ENCODE measurements at places on chromosomes 2 and 18.
A peak's percentile ranks its signal among the peaks of the same experiment; 100 is the strongest.

GRCh38 chr2:168559187-168559586 lies 103.1 kb downstream of the CERS6 start:
- DNase-seq = no peak

GRCh38 chr2:237485844-237486243 lies 1.2 kb upstream of the MLPH start:
- no peak for DNase-seq

DNA sequence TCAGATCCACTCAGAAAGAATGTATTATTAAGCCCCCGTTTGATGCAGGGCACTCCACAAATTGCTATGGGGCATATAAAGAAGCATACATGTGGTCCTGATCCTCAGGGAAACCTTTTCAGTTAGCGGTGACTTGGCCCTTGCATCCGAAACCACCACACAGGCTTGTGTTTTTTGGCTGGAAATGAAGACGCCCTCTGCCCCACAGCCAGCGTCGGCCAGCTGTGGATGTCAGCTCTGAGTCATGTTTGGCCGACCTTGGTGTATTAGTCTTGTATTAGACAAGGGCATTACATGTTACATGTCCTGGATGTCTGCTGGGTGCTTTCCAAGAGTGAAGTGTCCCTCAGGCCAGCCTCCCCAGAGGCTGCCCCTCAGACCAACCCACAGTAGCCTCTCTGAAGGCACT lies 107.6 kb upstream of the MAP3K20 start:
- no peak for DNase-seq

DNA sequence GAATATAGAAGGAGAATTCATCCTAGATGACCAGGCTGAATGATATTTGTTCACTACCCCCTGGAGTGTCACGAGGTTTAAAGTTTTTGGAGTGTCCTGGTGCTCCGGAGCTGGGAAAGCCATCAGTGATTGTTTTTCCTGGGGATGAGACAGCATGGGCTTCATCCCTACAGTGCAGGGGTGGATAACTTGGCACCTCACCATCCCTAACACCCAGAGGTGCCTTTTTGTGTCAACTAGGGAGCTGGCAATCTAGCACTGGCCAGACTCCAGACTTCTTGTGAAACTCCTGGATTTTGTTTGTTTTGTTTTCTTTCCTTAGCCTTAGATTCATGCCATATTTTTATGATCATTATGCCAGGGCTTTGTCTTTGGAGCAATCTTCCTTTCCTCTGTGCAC lies 164.8 kb downstream of the PRKCE start:
- DNase-seq = no peak

DNA sequence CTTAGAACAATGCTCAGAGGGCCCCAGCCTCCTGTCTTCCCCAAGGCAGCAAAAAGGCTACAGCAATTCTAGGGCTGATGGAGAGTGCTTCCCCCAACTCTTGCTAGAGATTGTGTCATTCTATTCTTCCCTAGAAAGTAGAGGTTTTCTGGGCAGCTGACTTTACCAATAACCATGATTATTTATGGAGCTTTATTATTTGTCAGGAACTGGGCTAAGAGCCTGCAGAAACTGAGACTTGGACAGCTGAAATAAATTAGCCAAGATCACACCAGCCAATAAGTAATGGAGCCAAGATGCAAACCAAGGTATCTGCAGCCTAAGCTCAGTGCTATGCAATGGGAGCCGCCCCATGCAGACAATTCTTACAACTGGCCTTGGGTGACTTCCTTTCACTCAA lies 84.8 kb downstream of the CCBE1 start:
- DNase-seq = no peak

- no peak for DNase-seq
Measured at GRCh38 chr2:1224901-1225300, 188.4 kb upstream of the TPO start.

- DNase-seq = no peak
Measured at GRCh38 chr2:18527326-18527725, 33.1 kb downstream of the RDH14 start.

- no peak for DNase-seq
Measured at GRCh38 chr18:36448384-36449290, 151.1 kb downstream of the FHOD3 start.

GRCh38 chr18:55588111-55588869 lies at the start of gene TCF4:
TSS of gene TCF4 (minus strand) at chr18:55588192. CDS start at chr18:55587116, 1,076 bp downstream.
- DNase-seq = no peak

- no peak for DNase-seq
Measured at GRCh38 chr18:58952858-58953257, 88.2 kb downstream of the ZNF532 start.

- no peak for DNase-seq
Measured at GRCh38 chr2:183105402-183106134, 18.7 kb upstream of the NUP35 start.

DNA sequence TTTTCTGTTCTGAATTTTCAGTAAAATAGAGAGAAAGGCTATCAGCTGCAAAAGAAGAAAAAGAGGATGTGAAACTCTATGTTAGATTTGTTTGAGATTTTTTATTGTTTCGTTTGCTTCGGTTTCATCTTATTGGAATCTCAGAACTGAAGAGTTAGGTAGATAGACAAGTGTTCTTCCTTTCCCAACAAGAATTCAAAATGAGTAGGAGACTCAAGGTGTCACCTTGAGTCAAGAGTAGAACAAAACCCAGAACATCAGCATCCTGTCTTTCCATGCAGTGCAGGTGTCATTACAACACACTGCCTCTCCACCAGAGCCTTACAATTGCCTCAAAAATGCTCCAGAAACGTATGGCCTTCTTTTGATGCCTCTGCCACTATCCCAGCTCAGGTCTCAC lies 21.1 kb downstream of the NBAS start:
- no peak for DNase-seq

DNA sequence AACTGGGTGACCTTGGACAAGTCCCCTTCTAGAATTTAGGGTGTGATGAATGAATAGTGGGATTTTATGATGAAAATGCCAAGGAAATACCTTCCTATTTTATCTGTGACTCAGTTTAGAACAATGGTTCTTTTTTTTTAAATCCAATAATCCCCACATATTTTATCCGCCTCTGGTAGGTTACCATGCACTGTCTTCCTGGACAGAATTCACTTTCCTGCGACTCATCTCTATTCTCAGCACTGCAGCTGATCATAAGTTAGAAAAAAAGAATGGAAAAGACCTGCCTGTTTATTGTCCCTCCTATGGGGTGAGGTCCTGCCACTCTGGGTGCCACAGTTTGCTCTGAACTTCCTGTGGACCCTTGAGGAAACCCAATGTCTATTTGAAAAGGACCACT lies 73.1 kb downstream of the IRS1 start:
- DNase-seq = no peak

DNA sequence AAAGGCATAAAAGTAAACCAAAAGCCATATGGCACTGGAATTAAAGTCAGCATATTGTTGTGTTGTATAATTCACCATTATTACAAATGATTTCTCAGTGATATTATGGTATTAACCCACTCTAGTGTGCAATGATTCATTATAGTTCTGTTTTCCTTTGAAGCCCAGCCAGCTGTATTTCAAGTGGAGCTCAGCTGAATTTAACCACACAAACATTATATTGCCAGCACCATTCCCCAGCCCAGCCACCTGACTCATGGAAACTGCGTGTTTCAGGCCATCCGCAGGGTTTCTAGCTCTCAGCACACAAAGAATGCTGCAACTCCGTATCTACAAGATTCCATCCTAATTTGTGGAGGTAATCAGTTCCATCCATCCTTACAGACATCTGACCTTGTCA lies 166.8 kb upstream of the CHAC2 start:
- no peak for DNase-seq

DNA sequence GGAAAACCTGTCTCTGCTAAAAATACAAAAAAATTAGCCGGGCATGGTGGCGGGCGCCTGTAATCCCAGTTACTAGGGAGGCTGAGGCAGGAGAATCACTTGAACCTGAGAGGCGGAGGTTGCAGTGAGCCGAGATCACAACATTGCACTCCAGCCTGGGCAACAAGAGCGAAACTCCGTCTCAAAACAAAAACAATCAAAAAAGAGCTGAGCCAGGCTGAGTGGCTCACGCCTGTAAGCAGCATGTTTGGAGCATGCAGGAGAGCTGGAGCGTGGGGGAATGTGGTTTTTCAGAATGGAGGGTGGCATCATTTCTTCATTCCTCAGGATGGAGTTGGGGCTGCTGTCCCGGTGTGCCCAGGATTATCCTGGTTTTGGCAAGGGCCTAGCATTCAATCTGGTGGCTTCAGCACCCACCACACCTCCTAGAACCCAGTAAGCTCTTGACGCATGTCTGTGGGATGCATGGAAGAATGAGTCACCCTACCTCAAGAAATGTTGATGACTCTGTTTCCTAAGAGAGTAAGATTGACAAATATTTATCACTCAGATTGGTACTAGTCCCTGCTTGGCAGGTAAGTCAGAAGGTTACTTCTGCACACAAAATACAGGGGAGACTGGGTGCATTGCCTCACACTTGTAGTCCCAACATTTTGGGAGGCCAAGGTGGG lies 90.2 kb upstream of the ODC1 start:
- DNase-seq = no peak

DNA sequence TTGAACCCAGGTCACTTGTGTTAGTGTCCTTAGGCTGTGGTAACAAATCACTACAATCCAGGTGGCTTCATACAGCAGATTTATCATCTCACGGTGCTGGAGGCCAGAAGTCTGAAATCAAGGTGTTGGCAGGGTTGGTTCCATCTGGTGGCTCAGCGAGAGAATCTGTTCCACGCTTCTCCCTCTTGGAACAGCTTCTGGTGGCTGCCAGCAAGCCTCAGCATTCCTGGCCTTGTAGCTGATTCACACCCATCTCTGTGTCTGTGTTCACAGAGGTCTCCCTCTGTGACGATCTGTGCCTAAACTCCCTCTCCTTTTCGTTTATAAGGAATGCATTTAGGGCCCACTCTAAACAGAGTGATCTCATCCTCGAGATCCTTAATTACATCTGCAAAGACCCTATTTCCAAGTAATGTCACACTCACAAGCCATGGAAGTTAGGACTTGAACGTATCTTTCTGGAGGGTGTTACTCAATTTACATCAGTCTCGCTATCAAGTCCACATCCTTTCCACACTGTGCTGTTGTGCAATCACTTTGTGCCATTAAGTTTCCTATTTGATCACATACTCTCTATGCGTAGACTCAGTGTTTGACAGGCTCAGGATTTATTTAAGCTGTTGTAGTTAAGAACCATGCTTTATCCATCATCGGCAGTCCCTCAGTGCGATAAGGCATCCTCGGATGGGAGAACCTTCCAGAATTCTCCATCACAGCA lies 164.4 kb downstream of the SOCS6 start:
- DNase-seq = no peak

GRCh38 chr2:134623796-134624195 lies 95.0 kb downstream of the TMEM163 start:
- DNase-seq = no peak

GRCh38 chr18:49416511-49416910 lies 43.9 kb downstream of the DYM start:
- DNase-seq = no peak

DNA sequence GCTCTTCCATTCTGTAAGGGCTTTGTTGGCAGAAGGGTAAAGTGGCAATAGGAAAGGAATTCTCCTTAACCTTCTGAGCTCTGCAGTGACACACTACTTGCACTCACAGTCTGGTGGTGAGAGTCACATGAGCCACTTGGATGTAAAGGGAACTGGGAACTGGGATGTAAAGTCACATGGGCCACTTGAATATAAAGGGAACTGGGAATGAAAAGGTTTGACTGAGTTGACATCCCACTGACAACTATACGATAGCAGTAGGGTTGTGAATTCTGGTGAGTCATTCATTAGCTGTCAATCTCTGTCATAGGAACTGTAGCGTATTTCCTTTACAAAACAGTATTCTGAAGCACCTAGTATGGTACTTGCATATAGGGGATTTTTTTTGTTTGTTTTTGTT lies 5.5 kb downstream of the RPE start:
- DNase-seq = no peak

- DNase-seq = no peak
Measured at GRCh38 chr2:157743051-157743450, 114.4 kb upstream of the ACVR1C start.

GRCh38 chr2:166867874-166868514 lies 20.3 kb upstream of the XIRP2 start:
- DNase-seq = no peak

DNA sequence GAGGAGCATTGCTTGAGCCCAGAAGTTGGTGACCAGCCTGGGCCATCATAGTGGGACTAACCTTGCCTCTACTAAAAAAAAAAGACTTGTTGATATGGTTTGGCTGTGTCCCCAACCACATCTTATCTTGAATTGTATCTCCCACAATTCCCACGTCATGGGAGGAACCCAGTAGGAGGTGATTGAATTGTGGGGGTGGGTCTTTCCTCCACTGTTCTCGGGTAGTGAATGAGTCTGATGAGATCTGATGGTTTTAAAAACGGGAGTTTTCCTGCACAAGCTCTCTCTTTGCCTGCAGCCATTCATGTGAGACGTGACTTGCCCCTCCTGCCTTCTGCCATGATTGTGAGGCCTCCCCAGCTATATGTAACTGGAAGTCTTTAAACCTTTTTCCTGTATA lies 47.0 kb downstream of the PROC start:
- DNase-seq = peak; percentile 3

DNA sequence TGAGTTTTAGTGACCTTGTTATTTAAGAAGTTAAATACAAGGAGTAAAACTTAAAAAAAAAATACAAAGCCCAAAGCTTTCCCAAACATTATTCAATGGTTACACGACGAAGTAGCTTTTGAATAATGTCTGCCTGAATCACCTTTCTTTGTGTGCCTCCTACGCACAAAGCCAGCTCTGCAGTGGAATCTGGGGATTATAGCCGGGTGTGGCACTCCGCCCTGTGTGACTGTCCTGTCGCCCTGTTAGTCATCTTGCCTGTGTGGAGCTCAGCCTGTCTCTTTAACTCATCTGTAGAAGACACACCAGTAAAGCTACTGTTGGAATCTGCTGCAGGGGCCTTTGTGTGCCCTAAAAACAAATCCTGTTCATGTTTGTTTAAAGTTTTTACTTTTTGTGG lies 79.4 kb upstream of the TCF7L1 start:
- DNase-seq = no peak

GRCh38 chr2:82256288-82256687 lies 1951.7 kb upstream of the LRRTM1 start:
- no peak for DNase-seq

- DNase-seq = no peak
Measured at GRCh38 chr2:73836141-73836943, 7.6 kb downstream of the STAMBP start.

DNA sequence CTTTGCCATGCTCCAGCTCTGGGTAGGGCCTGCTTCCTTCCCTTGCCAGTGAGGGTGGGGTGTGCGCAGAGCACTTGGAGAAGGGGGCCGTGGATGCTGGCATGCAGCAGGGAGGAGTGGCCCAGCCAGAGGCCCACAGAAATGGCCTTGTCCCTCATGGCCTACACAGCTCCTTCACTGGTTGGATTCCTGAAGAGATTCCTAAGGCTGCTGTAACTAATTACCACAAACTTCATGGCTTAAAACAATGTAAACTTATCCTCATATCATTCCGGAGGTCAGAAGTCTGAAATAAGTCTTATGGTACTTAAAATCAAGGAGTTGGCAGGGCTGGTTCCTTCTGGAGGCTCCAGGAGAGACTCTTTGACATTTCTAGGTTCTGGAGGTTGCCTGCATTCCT lies 195.2 kb downstream of the GLI2 start:
- no peak for DNase-seq

Measured in stimulated activated CD4-positive, alpha-beta T cell treated with anti-CD3 and anti-CD28 coated beads, TNF-alpha, amount 100 ng/mL, for 4 hours (primary cell).